ENCODE measurements at places on chromosomes 1 and 21.

- no peak for DNase-seq
Observed at GRCh38 chr1:208536212-208536611, 292.0 kb upstream of the PLXNA2 start.

DNA sequence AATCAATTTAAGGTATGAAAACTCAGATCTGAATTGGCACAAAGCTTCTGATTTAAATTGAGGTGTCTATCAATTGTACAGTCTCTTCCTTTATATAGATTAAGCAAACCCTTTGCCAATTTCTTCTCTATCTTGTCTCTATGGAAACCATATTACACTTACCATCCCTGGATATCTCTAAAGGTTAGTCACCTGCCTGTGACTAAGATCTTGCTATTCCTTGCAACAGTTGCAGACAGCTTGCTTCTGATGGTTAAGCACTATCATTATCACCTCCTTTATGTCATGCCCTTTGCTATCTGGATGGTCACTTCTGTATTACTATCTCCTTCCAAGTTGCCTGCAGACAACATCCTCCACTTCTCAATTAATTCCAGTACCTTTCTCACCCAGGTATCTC, 998.6 kb upstream of the B3GALT2 start:
- DNase-seq, result no peak

DNA sequence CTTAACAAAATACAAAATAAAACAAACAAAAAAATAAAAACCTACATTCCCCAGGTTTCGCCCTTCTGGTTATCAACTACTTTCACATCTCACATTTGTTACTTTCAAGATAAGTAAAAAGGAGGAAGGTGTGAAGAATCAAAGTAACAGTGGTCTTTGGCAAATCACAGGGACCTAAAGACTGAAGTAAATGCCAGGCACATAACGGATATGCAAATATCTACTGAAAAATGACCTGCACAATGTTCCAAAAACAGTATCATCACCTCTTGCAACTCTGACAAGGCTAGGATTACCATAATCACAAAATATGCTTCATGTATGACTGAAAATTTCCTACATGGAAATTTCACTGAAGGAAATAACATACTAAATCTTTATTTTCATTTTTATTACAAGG, 29.3 kb downstream of the COP1 start:
- no peak for DNase-seq

DNA sequence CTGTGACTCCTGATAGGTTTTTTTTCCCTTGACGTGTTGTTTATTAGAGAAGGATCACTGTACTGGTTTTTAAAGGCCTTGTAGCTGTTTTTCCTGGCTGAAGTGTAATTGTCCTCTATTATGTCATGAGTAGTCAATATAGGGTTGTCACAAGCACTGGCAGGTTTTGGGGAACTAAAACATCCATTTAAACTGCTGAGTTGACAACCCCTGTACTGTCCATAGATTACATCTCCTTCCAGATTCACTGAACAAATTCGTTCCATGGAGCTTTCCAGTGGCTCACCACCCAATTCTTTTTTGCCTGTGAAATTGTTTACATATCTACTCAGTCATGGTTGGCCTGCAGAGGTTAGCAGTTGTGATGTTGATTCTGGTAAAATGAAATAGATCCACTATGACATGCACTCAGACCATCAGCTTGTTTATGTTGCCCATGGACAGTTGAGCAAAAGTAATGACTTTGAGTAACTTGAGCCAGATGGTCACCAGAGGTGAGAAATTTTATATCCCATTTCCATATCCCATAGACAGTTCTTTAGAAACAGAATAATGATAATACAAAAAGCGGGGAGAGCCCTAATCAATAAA, 59.9 kb upstream of the QSOX1 start:
- DNase-seq, result no peak

GRCh38 chr1:7516341-7516740, 254.8 kb upstream of the VAMP3 start:
- DNase-seq, result no peak

GRCh38 chr1:230381049-230381467, 45.1 kb downstream of the PGBD5 start:
- peak; percentile 19 for DNase-seq

GRCh38 chr1:77026135-77026534, 158.9 kb downstream of the ST6GALNAC5 start:
- DNase-seq, result no peak

DNA sequence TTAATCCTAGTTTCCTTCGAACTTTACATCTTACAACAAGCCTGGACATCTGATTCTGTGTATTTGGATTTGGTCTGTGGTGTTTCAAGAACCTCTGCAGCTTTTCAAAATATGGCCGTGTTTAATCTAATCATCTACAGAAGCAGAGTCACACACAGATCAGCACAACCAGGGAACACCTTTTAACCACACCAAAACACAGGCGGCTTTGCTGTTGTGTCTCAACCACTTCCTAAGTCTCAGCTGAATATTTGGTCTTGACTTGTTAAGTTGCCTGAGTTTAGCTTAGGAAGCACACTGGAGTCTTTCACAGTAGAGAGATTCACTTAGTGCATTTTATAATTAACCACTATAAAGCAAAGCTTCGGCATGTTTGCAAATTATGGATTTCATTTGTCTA, 17.1 kb downstream of the ADAMTS5 start:
- no peak for DNase-seq

GRCh38 chr21:45511007-45511406, 31.2 kb downstream of the SLC19A1 start:
- DNase-seq, result no peak

- no peak for DNase-seq
Observed at GRCh38 chr21:32587120-32587519, 1.8 kb upstream of the TCP10L start.

DNA sequence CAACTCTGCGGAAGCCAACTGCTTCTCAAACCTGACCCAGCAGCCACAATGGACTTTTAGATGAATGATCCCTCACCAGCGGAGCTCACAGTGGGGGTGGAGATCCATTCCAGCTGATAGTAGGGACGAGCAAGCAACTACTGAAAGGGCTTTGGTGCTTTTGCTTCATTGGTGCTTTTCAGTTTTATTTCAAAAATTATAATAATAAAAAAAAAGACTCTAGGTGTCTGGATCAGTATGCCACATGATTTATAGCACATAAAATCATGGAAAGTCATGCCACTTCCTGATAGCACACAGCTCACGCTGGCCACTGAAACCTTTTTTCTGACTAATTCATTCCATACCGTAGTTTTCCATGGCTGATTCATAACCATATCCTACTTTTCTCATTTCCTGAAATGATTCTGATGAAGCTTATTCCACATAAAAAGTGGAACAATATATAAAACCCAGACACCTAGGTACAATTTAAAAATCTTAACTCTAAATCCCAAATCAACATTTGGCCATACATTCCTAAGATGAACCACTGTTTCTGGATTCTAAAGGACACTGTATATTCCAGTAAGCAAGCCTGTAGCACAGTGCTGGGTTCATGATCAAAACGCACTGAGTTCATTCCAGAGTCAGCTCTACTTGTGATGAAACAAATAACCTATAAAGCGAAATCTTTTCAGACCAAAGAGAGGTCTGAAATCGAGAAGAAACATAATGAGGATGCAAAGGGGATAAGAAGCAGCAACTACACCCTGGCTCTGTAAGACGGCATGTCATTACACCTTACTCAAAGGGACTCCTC, 41.3 kb upstream of the KCNE1 start:
- no peak for DNase-seq

DNA sequence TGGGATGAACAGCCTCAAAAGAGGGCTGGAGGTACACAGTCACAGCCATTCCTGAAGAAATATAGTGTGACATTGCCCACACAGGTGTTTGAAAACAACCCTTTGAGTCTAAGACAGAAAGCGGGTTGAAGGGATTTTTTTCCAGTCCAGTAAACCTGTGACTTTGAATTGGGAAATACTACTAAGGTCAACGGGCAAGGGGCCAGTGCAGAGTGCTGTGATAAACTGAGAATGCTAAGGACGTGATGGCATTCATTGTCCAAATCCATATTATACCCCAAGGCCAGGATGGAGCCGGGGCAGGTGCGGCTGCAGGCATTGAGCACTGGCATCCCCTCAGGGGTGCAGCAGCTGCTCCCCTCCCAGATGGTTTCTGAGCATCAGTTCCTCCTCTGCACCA, 36.6 kb downstream of the KIAA0040 start:
- DNase-seq, result no peak

- no peak for DNase-seq
Observed at GRCh38 chr1:103761896-103762295, 12.2 kb downstream of the AMY1C start.

DNA sequence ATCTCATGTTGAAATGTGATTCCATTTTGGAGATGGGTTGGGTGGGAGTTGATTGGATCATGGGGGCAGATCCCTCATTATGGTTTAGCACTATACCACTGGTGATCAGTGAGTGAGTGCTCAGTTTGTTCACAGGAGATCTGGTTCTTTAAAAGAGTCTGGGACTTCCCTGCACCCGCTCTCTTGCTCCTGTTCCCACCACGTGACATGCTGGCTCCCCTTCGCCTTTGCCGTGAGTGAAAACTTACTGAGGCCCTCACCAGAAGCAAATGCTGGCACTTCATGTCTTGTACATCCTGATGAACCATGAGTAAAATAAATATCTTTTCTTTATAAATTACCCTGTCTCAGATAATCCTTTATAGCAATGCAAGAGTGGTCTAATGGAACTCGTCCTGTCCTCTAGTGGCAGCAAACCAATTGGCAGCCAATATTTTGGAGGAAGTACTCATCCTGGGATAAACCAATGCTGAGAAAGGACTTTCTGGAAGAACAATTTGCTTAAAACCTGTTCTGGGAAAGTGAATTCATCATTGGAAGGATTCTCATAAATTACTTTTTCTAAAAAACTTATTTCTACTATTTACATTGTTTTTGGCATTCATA, 27.8 kb upstream of the CYP4A11 start:
- no peak for DNase-seq

DNA sequence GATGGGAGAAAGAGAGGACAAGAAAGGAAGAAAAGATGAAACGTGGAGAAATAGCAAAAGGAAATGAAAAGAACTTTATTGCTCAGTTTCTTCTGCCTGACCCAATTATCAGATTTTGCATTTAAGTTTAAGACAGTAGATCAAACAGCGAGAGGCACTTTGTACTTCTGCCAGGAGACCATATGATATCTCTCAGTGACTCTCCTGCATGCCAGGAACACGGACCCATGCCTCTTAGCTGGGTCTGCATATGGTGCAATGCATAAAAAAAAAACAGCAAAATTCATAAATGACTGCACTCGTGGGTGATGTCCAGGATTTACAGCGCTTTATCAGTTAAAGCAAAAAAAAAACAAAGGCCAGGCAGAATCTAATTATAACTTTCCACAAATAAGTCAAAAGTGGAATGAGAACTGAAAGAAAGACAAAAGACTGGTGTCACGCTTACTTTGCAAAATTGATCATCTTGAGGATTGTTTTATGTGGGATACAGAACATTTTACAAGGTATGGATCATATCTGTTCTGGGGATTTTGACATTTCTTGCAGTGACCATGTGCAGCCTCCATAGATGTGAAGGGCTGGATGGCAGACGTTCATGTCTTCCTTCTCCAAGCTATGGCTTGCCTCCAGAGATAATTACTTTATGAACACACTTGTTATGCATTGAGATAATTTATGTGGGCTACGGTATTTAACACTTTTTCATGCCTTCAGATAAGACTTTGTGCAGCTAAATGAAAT, 79.5 kb downstream of the RUNX1 start:
- no peak for DNase-seq

DNA sequence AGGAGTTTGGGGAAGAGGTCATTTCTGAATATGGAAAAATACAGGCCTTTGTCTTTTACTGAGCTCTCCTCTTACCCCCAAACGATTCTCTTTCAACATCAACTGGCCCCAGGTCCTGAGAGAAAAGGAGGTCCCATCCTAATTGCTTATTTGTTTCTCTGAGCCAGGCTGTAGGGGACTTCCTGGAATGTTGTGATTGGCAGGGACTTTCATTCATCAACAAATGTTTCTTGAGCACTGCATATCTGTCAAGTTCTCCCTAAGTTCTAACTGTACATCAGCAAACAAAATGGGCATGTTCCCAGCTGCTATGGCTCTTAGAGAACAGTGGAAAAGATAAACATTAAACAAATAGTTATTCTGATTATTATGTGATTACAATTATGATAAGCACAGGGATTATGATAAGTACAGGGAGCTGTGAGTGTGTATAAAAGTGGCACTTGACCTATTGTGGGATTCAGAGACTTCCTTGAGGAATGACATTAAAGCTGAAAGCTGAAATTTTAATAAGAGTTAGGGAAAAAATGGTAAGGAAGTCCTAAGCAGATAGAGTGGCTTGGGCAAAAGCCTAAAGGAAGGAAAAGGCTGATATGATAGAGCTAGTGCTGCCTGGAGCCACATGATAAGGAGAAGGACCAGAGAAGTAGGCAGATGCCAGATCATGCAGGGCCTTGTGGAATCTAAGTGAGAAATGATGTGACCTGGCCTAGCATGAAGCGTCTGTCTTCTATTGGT, 11.6 kb downstream of the GPX7 start:
- DNase-seq, result no peak

DNA sequence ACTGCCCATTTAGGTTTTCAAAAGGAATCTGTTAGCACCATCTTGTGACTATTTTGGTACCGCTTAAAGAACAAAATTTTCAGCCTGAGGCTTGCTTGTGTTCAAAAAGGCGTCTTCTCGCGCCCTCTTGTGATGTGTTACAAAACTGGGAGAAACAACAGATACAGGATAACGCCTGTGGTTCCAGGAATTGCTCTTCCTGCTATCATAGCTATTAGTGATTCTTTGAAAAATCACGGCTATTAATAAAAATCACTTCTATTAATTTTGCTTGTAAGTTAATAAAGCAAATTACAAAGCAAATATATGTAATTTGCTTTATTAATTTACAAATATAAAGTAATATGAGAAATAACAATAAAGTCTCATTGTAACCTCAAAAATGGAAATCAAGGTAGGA, 82.2 kb upstream of the ABCD3 start:
- peak; percentile 1 for DNase-seq

DNA sequence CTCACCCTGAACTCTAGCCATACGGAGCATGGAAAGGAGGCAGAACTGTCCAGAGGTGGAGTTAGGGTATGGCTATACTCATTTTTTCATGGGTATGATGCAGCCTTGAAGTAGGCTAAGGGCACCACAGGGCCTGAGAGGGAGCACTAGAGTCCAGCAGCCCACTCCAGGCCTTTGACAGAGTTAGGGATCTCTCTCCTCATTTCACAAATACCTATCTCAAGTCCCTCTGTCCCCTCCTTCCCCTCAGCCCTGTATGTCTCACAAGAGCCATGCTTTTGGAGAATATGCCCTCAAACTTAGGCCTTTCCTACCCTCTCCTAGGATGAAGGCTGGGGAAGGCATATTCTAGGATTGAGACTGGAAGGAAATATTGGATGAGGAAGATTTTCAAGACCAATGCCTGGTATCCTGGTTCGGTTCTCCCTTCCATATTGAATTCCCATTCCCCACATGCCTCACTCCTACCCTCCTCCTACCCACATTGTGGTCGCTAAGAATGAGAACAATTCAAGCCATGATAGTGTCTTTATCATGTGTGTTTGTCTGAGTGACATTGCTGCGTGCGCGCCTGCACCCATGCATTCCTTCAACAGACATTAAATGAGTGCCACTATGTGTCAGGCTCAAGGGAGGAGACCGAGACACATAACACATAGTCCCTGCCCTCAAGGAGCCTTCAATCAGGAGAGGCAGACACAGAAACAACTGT, 2.6 kb upstream of the NECTIN4 start:
- DNase-seq, result no peak

- DNase-seq, result no peak
Observed at GRCh38 chr1:200704986-200705500, 33.6 kb upstream of the CAMSAP2 start.

GRCh38 chr1:169483500-169483966, 2.2 kb downstream of the SLC19A2 start:
- DNase-seq, result no peak

GRCh38 chr1:115545791-115546733, 95.7 kb upstream of the VANGL1 start:
- no peak for DNase-seq

GRCh38 chr21:31903896-31904295, 31.1 kb downstream of the HUNK start:
- no peak for DNase-seq
